ENCODE measurements at places on chromosomes 2 and 18.

- DNase-seq = no peak
Observed at GRCh38 chr2:65639156-65639864, 206.9 kb upstream of the SPRED2 start.

DNA sequence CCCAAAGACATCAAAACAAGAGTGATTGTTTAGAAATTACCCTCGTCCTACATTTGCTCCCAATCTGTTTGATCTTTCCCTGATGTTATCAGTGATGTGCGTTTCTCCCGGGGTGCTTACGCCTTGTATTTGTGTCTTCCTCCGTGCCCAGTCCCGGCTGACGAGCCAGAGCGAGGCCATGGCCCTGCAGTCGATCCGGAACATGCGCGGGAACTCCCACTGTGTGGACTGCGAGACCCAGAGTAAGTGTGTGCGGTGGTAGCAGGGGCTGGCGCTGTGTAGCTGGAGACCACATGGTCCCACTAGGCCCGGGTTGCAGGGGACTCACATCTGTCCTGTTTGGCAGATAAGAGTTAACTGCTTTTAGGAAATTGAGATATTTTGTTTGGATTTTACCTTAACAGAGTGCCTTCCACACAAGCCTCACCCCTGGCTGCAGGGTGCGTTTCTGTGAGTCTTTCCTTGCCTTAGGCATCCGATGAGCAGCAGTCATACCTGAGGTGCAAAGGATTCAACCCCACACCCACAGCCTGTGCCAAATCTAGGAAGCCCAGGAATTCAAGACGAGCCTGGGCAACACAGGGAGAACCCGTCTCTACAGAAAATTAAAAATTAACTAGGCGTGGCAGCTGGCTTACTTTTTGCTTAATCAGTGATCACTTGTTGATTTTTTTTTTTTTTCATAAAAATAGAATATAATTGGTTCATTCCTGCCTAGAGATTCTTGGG, 127.4 kb downstream of the GBX2 start:
- DNase-seq = no peak

- DNase-seq = no peak
Observed at GRCh38 chr2:12452185-12452584, 264.6 kb upstream of the TRIB2 start.

DNA sequence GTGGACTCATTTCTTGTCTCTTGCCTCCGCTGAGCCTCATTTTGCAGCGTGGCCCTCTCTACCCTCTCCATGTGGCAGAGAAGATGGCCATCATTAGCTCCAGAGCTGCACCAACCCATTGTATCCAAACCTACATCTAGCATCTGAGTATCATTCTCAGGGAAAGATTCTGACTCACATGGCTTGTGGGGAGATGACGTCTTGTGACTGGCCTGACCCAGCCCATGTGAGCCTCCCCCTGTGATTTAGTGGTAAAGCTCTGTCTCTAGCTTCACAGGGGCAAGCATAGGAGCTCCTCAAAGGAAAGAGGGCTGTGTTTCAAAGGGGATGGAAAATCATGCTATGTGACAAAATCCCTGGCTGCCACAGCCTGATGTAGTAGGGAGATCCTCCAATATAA, 87.4 kb upstream of the RBMS1 start:
- DNase-seq = no peak

GRCh38 chr18:31438402-31438801, 9.1 kb upstream of the DSG3 start:
- DNase-seq = no peak

- DNase-seq = no peak
Observed at GRCh38 chr2:40668425-40668824, 216.5 kb upstream of the SLC8A1 start.

GRCh38 chr18:79486356-79487182, 90.8 kb downstream of the NFATC1 start:
- DNase-seq = no peak

DNA sequence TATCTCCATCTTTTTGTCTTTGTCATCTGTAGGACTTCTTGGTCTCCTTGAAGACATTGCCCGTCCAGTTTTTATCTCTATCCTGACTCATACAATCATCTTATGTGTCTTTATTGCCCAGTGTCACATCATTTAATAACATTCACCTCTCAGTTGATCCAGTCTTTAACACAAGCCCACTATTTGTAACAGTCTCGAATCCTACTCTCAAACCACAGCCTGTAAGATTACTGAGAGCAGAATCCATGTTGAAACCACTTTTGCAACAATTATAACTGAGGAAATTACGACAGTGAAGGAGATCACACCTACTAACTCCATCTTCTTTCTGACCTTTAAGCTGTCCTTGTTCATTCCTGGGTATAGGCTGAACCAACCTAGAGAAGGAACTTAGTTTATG, 1206.0 kb upstream of the ZEB2 start:
- DNase-seq = no peak

DNA sequence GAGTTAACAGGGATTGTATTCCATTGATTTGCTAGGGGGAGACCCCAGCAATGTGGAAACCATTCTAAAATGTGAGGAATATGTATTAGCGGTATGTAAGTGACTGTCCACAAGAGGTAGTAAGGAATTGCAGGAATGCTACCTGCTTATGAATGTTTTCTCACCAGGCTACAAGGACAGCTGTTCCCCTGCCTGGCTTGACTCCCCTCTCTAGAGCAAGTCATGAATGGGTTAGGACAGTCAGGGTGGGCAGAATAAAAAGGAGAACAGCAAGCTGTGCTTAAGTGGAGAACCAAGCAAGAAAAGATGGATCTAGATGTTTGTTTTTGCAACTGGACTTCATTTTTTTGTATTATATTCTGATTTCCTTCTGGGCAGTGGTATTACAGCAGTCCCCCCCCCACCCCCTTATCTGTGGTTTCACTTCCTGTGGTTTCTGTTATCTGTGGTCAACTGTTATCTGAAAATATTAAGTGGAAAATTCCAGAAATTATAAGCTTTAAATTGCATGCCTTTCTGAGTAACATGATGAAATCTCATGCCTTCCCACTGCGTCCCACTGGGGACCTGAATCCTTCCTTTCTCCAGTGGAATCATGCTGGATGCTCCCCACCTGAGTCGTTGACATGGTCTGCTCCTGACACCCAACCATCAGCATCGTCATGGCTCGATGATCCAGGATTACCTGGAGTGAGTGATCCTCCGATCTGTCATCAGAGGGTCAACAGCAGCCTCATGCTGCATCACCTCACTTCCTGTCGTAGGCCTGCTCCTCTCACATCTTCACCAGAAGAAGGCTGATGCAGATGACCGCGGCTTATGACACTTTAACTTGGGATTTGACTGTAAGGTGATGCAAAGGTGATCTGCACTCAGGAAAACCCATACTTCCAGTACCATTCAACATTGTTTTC, 52.2 kb downstream of the VAPA start:
- DNase-seq = no peak
